ENCODE measurements at places on chromosomes 2 and 18.

GRCh38 chr2:173815772-173816171, 149.4 kb downstream of the SP3 start:
- DNase-seq, result no peak

GRCh38 chr2:145119225-145119624, 599.3 kb upstream of the ZEB2 start:
- DNase-seq, result no peak

GRCh38 chr2:100257939-100258338, 64.4 kb downstream of the LONRF2 start:
- DNase-seq, result no peak

GRCh38 chr2:25043241-25043867, 1.5 kb downstream of the EFR3B start:
- DNase-seq, result no peak

DNA sequence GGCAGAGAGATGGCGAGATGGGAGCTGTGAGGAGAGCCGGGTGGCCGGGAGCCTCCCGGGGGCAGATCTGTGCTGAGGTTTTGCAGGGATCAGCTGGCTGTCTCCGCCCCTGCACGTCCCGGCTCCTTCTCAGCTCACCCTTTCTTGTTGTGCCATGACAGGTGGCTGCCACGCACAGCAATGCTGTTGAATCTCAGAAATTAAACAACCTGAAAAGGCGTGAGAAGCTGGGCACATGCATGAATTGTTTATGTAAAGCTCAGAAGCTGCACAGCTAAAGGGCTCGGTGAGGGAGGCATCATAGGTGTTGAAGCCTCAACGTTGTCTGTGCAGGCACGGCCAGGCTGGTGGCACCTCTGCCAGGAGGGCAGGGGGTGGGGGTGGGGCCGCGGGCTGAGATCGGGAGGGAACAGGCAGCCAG, 858 bp upstream of the RTP5 start:
- DNase-seq, result no peak

DNA sequence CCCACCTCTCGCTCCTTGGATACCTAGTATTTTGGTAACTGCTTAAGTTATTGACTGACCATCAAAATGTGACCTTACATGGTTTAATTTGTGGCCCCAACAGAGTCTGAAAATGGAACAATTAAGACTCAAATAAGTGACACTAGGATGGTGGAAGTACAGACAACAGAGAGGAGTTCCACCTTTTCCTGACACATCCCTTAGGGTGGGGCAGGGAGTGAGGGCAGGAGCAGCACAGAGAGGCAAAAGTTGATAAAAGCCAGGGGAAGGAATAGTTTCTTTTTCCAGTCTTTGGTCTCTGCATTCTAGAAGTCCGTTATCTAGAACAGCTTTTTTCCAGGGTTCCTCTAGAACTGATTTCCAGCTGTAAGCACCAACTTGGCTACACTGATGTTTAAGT, 32.2 kb downstream of the FTCDNL1 start:
- no peak for DNase-seq

DNA sequence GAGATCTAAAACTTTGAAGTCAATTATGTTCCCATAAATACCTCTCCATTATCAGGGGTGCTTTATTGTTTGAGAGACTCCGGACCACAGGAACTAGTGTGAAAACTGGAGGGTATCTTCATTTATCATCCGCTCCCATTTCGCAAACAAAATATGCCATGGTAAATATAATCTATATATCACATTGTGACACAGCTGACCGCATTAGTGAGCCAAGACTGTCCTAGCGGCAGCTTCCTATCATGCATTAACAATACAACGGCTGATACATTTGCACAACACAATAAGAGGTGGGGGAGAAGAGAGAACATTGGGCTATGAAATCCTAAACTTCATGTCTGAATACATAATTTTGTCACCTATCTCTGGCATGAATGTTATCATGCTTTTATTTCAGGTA, 29.5 kb downstream of the BCL11A start:
- DNase-seq, result no peak

DNA sequence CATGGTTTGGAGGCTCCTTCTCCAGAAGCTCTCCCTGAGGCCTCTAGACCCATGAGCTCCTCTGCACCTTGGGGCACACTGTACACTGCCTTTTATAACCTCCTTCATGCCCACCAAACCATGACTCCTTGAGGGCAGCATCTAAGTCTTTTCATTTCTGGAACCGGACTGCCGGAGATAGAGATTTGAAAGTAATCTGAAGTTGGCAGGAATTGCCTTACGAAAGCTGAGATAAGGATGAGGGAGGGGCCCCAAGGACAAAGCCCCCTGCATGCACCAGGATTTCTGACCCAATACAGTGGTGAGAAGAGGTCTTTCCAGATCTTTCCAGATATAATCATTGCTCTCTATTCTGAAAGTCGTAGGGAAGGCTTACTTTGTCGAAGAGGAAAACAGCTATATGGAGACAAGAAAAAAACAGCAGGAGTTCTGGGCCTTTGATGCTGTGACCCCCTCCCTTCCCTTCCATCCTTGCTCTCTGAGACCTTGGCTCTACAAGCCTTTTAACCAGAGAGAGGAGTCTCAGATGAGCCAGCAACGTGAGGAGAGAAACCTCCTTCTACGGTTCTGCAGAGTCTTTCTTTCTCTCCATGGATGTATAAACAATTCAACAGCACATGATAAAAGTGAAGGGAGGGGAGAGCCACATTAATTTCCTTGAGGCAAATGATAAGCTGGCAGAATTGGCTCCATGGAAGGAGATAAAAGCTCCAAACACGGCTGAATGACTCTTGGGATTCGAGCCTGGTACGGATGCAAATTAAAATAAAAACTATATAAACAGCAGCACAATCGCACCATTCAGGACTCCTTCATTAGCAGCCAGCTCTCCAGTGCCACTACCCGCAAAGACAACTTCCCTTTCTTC, 88.0 kb upstream of the RTN4 start:
- DNase-seq, result no peak

DNA sequence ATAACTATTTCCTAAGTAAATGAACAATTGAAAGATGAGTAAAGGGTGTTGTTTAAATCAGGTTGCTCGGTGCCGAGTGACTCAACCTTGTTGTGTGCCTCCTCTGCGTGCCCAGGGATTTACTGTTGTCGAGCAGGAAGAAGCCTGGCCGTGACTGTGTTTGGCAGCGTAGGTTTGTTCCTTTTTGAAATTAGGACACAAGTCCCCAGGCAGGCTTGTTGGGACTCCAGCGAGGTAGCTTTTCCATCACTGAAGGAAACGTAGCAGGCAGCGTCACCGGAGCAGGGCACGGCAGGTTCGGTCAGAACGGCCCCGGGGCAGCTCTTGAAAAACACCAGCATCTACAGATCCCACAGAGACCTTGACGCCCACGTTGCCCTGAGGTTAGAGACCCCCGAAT, 48.6 kb downstream of the TMEM18 start:
- DNase-seq, result no peak

DNA sequence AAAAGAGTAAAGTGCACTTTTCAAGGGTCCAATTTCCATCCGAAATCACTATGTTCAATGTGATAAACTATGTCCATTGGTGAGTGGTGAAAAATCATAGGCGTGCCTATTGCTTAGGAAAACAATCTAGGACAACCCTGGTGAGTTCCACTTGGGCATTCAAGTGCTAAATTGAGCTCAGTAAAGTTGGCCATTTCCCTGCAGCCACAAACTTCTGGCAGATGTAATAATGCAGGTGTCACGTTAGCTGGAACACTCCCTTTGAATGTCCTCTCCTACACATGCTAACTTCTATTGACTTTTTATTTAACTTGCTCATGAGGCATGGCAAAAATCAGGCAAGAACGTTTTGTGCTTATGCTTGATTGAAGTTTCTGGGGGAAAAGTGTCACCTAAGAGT, 67.1 kb downstream of the CPS1 start:
- no peak for DNase-seq

DNA sequence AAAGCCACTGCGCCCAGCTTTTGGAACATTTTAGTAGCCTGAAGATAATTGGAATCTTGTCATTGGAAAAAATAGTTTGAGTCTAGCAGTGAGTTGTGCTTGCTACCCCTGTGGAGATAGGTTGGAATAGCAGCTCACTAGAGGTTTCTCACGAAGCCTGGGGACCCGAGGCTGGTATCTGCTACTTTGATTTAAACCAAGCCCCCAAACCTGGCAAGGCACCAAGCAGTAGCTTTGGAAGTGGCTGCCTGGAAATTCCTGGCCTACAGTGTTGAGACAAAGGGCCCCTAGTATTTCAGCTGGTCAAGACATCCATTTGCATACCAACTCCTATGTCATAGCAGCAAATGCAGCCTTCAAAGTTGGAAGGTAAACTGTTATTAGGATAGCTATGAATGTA, 42.1 kb downstream of the NOP58 start:
- no peak for DNase-seq

DNA sequence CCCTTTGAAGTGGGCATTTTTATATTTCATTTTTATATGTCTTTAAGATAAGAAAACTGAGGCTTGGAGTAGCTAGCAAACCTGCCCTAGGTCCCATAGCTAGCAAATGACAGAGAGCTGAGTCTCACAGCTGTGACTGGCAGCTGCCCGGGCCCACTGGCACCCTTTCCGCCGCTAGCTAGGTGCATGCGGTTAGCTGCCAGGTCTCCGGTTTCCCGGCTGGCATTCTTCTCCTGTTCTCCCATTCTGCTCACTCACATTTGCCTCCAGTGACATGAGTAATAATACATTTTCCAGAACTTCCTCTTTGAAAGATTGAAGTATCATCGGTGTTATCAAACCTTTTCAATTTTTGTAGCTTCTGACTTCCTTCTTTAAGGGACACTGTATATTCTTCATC, 38.7 kb downstream of the MTCL1 start:
- DNase-seq, result no peak

DNA sequence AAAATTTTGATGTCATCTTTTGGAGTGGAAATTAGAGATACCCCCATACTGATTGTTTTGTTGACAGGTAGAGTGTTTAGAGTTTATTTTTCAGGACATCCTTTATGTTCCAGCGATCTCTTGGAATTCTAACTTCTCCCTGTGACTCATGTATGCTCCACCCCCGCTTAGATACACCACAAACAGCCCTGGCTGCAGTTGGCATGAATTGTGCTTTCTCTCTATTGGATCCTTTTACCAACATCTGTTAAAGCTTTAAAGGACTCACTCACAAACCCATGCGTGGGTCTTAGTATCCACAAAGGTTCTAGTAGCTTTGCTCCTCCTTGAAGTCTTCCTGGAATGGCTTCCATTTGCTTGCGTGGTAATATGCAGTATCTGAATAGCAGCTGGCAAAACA, 409.5 kb upstream of the POU3F3 start:
- DNase-seq, result no peak

DNA sequence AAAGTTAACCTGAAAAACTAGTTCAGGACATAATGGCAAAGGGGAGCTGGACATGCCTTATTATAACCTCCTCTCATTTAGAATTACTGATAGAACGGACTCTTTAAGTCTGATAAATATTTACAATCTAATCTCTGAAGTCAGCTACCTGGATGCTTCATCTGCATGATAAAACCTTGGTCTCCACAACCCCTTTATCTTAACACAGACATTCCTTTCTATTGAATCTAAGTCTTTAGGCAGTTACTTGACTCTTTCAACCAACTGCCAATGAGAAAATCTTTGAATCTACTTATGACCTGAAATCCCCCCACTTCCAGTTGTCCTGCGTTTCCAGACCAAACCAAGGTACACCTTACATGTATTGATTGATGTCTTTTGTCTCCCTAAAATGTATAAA, 191.2 kb upstream of the LRRTM4 start:
- no peak for DNase-seq

GRCh38 chr18:44876755-44877154, 196.1 kb downstream of the SETBP1 start:
- no peak for DNase-seq

DNA sequence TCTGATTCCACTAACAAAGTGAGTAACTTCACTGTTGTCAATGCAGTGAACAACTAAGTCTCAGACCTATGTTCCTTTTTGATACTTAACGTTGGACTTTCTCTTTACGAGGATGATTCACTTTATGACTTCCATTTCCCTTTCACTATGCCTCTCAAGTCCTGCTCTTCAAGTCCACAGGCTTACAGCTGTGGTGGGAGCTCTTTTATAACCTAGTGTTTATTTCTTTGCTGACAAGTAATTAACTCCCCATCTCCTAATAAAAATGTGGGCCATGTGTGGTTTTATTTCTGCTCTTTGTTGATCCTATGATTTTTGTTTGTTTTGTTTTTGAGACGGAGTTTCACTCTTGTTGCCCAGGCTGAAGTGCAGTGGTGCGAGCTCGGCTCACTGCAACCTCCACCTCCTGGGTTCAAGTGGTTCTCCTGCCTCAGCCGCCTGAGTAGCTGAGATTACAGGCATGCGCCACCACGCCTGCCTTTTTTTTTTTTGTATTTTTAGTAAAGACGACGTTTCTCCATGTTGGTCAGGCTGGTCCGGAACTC, 142.1 kb downstream of the USP34 start:
- no peak for DNase-seq

GRCh38 chr2:24919037-24919505, 966 bp downstream of the ADCY3 start:
- peak; percentile 20 for DNase-seq

DNA sequence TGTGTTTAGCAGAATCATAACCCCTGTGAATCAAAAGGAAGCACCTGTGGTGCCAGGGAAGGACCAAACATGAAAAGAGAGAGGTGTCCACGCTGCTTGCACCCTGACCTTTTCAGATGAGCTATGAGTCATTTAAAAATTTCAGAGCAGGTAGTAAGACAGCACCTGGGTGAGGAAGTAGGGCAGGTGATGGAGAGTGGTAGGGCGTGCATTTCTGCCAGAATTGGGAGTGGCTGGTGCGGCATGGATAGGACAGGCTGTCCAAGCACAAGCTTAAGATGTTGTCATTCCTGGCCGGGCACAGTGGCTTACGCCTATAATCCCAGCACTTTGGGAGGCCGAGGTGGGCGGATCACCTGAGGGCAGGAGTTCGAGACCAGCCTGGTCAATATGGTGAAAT, 36.8 kb downstream of the NPAS2 start:
- no peak for DNase-seq

DNA sequence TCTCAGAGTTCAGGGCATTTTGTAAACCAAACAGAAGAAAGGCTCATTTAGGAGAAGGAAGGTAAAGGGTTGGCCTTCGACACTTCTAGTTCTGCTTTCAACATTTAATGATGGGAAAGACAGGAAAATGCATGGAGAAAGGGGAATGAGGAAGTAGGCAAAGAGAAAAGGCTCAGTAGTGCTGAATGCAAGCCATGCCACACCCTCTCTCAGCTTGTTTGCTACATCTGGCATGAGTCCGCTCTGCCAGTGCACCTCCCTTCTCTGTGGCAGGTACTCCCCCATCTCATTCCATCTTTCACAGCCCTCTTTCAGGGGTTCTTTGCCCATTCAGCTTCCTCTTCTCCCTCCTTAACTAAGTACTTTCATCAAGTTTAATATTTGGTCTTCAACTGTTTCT, 120.9 kb upstream of the ITGB6 start:
- DNase-seq, result no peak

DNA sequence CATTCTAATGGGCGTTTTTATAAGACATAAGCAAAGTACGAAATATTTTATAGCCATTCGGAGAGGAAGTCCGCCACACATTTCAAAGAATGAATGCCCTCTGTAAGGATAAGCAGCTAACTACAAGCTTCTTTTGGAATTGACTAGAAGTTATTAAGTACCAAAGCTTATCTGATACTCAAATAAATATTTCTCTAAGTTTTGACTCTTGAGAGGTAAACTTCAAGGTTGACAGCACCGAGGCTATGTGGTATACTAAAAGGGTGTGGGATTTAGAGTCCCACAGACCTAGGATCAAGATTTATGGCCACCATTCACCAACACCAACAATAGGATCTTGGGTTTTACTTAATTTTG, 48.1 kb upstream of the MSH2 start:
- no peak for DNase-seq

GRCh38 chr2:200397785-200398184, 91.3 kb downstream of the SPATS2L start:
- no peak for DNase-seq

Data from stimulated activated CD8-positive, alpha-beta memory T cell treated with anti-CD3 and anti-CD28 coated beads, Interleukin-7, amount 100 ng/mL, for 1 hour (primary cell).